ENCODE measurements at places on chromosomes 12 and 14.

- DNase-seq, result no peak
Observed at GRCh38 chr12:57128519-57129247, 400 bp downstream of the LRP1 start.

GRCh38 chr12:113847856-113848255 lies 118.3 kb downstream of the RBM19 start:
- no peak for DNase-seq

DNA sequence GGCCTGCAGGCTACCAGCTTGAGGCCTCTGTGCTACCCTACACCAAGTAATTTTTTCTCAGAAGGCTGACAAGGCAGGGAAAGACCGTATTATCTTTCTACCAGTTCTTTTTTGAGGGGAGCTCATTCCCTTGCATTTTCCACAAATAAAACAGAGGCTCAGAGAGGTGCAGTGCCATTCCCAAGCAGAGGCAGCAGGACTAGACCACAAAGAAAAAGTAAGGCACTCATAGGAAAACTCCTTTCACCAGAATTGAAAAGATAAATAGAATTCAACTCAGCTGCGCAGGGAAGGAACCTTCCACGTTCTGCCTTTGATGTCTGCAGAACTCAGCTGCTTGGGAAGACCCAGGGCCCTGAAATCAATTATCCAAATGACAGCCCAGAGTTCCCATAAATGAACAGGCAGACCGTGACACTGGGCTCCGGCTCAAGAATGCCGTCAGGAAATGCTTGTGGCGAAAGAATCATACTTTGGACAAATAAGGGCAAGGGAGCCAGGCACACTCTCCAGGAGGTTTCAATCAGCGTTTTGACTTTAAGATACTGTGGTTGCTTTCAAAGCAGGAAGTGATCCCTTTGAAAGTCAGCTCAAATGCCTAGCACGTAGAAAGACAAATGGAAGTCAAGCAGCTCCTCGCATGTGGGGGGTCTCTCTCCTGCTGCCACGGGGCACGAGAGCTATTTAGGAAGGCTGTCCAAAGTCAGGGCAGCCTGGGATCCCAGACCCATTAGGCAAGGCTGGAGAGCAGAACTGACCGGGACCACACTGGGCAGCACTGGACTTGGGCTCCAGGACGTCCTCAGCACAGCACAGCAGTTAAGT lies 14.0 kb downstream of the KCTD10 start:
- no peak for DNase-seq

GRCh38 chr12:113154351-113154973 lies 4.9 kb downstream of the CFAP73 start:
- no peak for DNase-seq

DNA sequence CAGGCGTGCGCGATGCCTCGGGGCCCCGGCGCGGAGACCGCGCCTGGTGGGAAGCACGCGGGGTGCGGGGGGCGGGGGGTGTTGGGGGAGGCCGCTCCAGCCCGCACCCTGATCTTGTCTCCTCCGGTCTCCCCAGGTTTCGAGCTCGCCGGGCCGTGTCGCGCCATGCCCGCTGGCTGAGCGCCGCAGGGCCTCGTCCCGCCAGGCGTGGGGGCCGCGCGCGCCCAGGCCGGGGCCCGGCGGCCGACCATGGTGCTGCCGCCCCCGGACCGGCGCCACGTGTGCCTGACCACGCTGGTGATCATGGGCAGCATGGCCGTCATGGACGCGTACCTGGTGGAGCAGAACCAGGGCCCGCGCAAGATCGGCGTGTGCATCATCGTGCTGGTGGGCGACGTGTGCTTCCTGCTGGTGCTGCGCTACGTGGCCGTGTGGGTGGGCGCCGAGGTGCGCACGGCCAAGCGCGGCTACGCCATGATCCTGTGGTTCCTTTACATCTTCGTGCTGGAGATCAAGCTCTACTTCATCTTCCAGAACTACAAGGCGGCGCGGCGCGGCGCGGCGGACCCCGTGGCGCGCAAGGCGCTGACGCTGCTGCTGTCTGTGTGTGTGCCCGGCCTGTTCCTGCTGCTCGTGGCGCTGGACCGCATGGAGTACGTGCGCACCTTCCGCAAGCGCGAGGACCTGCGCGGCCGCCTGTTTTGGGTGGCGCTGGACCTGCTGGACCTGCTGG lies 2.4 kb downstream of the TMEM121 start:
- DNase-seq, result no peak

GRCh38 chr14:77043177-77043983 lies 14.9 kb upstream of the IRF2BPL start:
- DNase-seq, result no peak

DNA sequence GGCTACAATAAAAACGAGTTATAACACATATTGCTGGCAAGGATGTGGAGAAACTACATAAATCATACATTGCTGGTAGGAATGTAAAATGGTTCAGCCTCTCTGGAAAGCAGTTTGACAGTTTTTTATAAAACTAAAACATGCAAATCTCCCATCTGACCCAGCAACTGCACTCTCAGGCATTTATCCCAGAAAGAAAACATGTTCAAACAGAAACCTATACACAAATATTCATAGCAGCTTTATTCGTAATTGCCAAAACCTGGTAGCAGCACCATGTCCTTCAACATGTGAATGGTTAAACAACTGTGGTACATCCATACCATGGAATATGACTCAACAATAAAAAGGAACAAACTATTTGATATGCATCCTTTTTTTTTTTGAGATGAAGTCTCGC lies 10.1 kb upstream of the TMCC3 start:
- DNase-seq, result no peak

DNA sequence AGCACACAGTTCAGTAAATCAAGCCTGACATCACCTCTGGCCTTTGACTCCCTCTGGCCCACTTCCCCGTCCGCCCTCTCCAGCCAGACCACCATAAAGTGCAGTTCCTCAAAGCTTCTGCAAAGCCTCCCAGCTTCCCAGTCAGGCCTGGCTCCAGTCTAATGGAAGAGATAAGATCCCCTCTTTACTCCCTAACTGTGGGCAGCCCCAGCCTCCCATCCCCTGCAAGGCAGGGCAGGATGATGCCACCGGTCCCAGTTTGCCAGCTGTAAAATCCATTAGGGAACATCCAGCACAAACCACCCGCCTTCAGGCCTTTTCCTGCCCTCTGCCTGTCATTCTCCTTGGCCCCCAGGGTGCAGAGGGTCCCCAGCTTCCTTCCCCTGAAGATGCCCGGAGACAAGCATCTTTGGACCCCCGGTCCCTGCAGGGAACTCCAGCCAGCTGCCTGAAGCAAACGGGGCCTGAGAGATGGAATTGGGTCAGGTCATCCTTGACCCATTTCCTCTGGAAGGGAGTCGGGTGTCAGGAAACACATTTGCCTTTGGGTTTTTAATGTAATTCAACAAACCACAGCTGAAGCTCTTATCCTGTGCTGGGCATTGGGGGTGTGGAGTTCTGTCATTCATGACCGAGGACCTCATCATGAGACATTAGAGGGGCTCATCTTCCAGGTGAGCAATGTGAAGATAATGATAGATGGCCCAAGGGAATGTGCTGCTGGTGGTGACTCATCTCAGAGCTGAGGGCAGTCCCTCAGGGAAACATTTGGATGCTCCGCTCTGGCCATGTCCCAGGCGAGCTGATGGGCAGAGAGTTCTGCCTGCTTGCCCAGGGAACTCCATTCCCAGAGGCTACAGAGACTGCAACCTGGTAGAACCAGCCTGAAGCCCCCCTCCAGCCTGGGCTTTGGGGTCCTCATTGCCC lies 93.8 kb upstream of the CLMN start:
- DNase-seq, result no peak

- no peak for DNase-seq
Observed at GRCh38 chr12:97921979-97922722, 459.5 kb downstream of the RMST start.

DNA sequence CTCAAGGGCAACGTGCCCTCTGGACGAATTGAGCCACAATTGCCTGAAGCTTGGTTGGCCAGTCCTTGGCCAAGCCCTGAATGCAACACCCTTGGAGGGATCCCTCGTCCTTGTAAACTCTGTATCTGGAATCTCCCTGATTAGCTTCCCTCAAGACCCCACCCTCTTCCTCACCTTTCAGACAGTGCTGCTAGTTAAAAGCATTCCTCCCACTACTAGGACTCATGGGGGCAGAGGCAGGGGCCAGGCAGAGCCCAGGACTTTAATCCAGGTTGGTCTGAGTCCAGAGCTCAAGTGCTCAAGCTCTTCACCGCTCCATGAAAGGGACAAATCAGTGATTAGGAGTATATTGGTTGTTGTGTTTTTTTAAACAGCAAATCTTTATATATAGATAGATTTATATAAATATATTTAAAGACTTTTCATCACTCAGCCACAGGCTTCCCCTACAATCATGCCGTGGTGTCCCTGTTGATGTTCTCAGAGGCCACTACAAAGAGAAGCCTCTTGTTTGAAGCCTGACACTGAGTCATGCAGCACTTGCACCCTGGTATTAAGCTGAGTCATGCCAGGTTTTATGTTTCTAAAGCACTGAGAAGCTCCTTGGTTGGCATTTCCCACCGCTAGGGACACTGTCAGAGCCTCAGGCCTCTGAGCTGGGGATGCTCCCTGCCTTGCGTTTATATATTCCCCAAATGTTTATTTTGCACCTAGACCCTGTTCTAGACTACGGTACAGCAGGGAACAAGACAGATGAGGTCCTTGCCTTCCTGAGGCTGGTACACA lies 53.8 kb upstream of the GSC start:
- no peak for DNase-seq

DNA sequence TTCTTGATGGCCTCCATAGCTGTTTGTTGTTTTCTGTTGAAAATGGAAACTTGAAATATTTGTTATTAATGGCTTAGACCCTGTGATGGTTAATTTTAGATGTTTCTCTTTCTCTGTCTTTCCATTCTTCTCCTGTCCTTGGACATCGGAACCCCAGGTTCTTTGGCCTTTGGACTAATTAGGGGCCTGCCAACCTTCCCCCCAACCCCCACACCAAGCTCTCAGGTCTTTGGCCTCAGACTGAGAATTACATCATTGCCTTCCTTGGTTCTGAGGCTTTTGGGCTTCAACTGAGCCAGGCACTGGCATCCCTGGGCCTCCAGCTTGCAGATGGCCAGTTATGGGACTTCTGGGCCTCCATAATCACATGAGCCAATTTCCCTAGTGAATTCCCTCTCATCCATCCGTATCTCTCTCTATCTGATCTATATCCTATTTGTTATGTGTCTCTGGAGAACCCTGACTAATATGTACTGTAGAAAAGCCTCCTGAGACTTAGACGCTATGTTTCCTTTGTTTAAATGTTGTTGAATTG lies 71.6 kb downstream of the FGD4 start:
- no peak for DNase-seq

GRCh38 chr14:83463500-83464098 lies 1929.9 kb upstream of the SEL1L start:
- DNase-seq, result peak; percentile 4

- DNase-seq, result no peak
Observed at GRCh38 chr12:27644158-27644845, 51.9 kb upstream of the REP15 start.

DNA sequence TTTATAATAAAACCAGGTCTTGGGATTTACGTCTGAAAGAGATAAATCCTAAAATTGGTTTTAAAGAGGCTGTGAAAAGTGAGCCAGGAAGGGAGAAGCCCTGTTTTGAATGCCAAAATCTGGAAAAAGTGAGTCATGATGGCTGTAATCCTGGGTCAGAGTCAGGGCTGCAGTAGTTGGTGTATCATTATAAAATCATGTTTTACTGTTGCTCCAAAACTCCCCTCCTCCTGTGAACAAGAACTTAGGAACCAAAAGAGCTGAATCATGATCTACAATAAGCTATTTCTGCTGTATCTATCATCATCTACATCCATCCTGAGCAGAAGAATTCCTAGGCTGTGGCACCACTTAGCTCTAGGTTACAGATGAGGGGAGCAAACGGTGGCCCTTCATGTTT lies 79.3 kb downstream of the LMO3 start:
- DNase-seq, result no peak

DNA sequence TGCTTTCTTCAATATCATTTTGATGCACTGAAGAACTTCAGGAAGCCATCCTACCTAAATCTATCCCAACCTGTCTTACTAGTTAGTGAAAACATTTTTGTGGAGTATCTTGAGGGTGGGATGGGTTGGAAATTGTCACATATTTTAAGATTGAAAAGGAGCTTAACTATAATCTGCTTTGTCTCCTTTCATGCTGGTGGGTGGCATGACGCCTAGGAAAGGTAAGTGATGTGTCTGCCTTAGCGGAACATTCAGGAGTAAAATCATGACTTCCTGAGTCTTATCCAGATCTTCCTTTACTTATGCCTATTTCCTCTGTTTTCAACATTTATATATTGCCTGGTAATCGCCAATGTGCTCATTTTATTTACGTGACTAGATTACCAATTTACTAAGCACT lies 74.1 kb downstream of the FLRT2 start:
- no peak for DNase-seq

- DNase-seq, result no peak
Observed at GRCh38 chr14:62181591-62181990, 419.4 kb downstream of the SNAPC1 start.

DNA sequence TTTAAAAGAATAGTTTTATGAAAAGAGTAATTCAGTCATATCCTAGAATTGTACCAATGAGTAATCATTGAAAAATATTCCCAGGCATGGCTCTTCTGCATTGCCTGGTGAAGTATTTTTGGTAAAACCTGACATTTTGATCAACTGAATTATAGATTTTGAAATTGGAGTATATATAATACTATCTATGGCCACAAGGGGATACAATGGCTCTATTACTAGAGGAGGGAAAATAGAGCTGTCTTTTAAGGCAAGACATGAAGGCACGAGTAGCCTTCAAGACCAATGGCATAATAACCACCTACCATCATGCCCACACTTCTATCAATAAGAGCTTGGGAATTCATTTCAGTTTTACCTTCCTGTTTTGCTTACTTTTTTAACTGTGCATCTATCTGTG lies 1241.4 kb upstream of the TMEM132C start:
- no peak for DNase-seq

- DNase-seq, result no peak
Observed at GRCh38 chr12:123754041-123754772, 7.9 kb upstream of the DNAH10 start.

DNA sequence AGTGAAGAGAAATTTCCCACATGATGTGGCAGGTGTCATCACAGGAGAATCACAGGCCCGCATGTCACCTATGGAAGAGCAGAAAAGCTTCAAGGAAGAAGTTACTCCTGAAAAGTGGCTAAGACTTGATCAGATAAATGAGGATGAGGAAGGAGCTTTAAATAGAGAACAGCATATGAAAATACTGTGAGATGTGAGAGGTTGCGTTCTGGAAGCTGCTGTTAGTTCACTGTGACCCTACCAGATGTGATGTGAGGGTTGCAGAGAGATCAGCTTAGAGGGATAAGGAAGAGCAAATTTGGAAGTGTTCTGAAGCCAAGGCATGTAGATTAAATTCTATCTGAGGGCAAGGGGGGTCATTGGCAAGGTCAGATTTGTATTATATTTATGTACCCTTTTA lies 17.1 kb downstream of the ERP27 start:
- DNase-seq, result no peak

DNA sequence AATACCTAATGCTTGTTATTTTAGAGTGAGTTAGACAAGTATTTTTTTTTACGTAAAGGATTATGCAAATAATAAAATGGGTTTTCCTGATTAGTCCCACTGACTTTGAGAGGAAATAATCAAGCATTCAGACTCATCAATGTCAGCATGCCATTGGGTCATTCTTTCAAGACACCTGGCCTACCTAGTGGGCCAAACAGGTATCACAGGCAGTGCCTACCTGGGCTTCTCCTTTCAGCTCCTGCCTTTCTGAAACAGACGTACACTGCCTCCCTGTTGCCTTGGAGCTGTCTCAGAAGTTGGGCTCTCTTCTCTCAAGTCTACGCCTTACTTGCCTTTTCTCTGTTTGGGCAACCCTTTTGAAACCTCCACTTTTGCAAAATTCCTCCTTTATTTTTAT lies 545.6 kb downstream of the SNAPC1 start:
- no peak for DNase-seq

- DNase-seq, result no peak
Observed at GRCh38 chr12:238116-238515, 24.2 kb upstream of the SLC6A12 start.
